ENCODE measurements at places on chromosomes 7 and 10. TPM values are rescaled to one million over a fixed set of nuclear protein-coding genes. Genes with fewer than 3 reads are reported as not detected.
A peak's percentile ranks its signal among the peaks of the same experiment; 100 is the strongest.

The OR6B1 gene
- total RNA-seq = not detected

The PTF1A gene
- total RNA-seq = not detected

The FFAR4 gene
- total RNA-seq = 2.9 TPM

The EPO gene
- not detected for total RNA-seq

The PRPS1L1 gene
- total RNA-seq = not detected

GRCh38 chr10:80684259-80684658, 146.6 kb downstream of the SH2D4B start:
- no peak for DNase-seq
- H3K27me3 ChIP-seq = no peaks in the 10 kb centered on the region
- no peak overlapping the region for H3K27ac ChIP-seq
- H3K4me1 ChIP-seq = no peaks in the 10 kb centered on the region
- no peak overlapping the region for H3K4me3 ChIP-seq
- H3K36me3 ChIP-seq = no peaks in the 10 kb centered on the region

DNA sequence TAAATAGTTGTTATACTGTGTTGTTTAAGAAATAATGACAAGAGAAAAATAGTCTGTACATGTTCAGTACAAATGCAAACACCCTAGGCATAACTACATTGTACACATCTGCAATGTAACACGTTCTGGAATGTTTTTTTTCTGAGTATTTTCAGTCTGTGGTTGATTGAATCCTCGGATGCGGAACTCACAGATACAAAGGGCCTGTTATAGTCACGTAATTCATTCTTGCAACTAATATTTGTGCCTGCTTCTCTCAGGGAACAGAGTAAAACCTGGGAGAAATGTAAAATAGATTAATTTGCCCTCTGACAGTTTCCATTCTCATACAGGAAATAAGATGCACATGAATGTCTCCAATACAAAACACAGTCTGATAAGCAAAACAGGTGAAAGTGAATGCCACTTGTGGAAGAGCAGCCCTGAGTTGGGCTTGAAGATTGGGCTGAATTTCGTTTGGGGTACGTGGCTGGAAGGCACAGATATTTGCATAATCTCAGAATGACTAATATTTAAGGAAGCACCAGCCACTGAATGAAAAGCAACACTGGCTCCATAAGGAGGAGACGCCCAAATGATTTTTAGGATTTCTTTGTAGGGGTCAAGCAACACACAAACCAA, 19.1 kb downstream of the DENND2A start:
- H3K4me3 ChIP-seq = no peak overlapping the region
- H3K27me3 ChIP-seq = no peaks in the 10 kb centered on the region
- DNase-seq = no peak
- no peak overlapping the region for H3K27ac ChIP-seq
- no peaks in the 10 kb centered on the region for H3K36me3 ChIP-seq

DNA sequence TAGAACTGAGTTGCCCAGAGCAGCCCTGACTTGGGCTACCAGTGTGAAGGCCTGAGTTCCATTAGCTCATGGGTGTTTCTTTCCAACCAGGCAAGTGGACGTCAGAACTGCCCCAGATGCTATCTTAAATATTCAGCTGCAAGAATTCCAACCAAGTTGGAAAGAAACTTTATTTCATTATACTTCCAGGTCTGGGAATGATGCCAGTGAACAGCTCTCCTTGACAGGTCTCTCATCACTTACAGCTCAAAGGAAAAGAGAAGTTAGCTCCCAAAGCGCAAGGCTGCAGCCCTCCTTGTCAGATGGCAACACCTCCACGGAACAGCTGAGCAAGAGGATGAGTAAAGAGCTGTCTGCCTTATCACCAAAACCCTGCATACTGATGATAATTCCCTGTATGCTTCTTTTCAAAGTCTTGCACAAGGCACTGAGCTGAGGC, 255.5 kb upstream of the AOAH start:
- no peaks in the 10 kb centered on the region for H3K27me3 ChIP-seq
- DNase-seq = no peak
- no peak overlapping the region for H3K4me3 ChIP-seq
- no peaks in the 10 kb centered on the region for H3K4me1 ChIP-seq
- no peaks in the 10 kb centered on the region for H3K36me3 ChIP-seq

GRCh38 chr7:128427289-128427891, 17.6 kb upstream of the IMPDH1 start:
- H3K27ac ChIP-seq = no peak overlapping the region
- H3K27me3 ChIP-seq = no peaks in the 10 kb centered on the region
- no peak overlapping the region for H3K4me3 ChIP-seq
- H3K4me1 ChIP-seq = no peaks in the 10 kb centered on the region
- DNase-seq = no peak
- H3K36me3 ChIP-seq = no peaks in the 10 kb centered on the region

- H3K36me3 ChIP-seq = no peaks in the 10 kb centered on the region
- no peak overlapping the region for H3K27ac ChIP-seq
- H3K27me3 ChIP-seq = no peaks in the 10 kb centered on the region
- H3K4me1 ChIP-seq = peaks cover 14% of the 10 kb centered on the region
- no peak for DNase-seq
Observed at GRCh38 chr7:92632791-92633190, 42.6 kb upstream of the FAM133B start.

DNA sequence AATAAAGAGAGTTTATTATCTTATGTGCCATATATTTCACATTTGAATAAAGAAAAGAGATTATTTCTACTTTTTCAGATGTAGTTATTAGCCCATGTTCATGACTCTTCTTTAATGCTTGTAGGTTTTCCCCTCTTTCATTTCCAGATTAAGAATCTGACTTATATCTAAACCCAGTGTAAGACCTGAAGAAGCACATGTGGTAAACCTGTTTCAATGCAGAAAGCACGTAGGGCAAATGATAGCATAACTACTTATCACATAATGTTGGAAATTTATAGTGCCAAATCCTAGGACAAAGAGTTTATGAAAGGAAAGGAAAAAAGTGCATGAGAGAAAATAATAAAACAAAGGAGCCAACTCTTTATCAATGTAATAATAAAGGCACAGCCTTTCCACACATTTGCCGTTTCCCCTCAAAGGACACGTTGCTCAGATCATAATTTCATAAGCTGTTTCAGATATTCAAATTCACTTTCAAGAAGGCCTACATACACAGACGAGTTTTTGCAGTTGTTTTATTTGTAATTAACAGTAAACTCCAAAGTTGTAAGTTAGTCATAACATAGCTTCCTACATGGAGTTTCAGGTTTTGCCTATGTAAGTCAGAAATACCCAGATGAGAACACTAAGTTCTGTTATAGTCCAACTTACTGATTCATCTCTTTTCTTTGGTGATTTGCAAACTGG, 88.8 kb upstream of the MDFIC start:
- H3K36me3 ChIP-seq = no peaks in the 10 kb centered on the region
- H3K4me3 ChIP-seq = no peak overlapping the region
- DNase-seq = no peak
- H3K27ac ChIP-seq = no peak overlapping the region
- no peaks in the 10 kb centered on the region for H3K4me1 ChIP-seq
- H3K27me3 ChIP-seq = no peaks in the 10 kb centered on the region

GRCh38 chr10:121580276-121581116, 17.7 kb downstream of the FGFR2 start:
- peaks cover 3% of the 10 kb centered on the region for H3K4me1 ChIP-seq
- H3K27me3 ChIP-seq = no peaks in the 10 kb centered on the region
- H3K27ac ChIP-seq = peak overlapping the region; percentile 77
- no peak for DNase-seq
- no peaks in the 10 kb centered on the region for H3K36me3 ChIP-seq
- no peak overlapping the region for H3K4me3 ChIP-seq

- no peaks in the 10 kb centered on the region for H3K27me3 ChIP-seq
- H3K36me3 ChIP-seq = no peaks in the 10 kb centered on the region
- H3K4me3 ChIP-seq = no peak overlapping the region
- no peak for DNase-seq
Observed at GRCh38 chr7:101205901-101206664, 5.2 kb upstream of the MOGAT3 start.

GRCh38 chr7:70678621-70679251, 453.2 kb upstream of the GALNT17 start:
- H3K27ac ChIP-seq = no peak overlapping the region
- H3K36me3 ChIP-seq = no peaks in the 10 kb centered on the region
- no peak for DNase-seq
- H3K27me3 ChIP-seq = no peaks in the 10 kb centered on the region
- H3K4me1 ChIP-seq = no peaks in the 10 kb centered on the region
- H3K4me3 ChIP-seq = no peak overlapping the region

- H3K4me1 ChIP-seq = peaks cover 21% of the 10 kb centered on the region
- H3K27me3 ChIP-seq = no peaks in the 10 kb centered on the region
- H3K4me3 ChIP-seq = peak overlapping the region; percentile 97
- peak overlapping the region; percentile 100 for H3K27ac ChIP-seq
Observed at GRCh38 chr7:26200038-26200443, 505 bp downstream of the HNRNPA2B1 start.

GRCh38 chr10:101777619-101778145, 1.8 kb upstream of the FGF8 start:
- H3K27me3 ChIP-seq = peaks cover 10% of the 10 kb centered on the region
- H3K27ac ChIP-seq = no peak overlapping the region
- peaks cover 11% of the 10 kb centered on the region for H3K4me1 ChIP-seq
- no peaks in the 10 kb centered on the region for H3K36me3 ChIP-seq
- DNase-seq = no peak

- H3K27ac ChIP-seq = no peak overlapping the region
- no peaks in the 10 kb centered on the region for H3K4me1 ChIP-seq
- no peaks in the 10 kb centered on the region for H3K36me3 ChIP-seq
- H3K27me3 ChIP-seq = no peaks in the 10 kb centered on the region
- no peak overlapping the region for H3K4me3 ChIP-seq
- DNase-seq = no peak
Observed at GRCh38 chr10:42872865-42873435, 90.4 kb downstream of the BMS1 start.

DNA sequence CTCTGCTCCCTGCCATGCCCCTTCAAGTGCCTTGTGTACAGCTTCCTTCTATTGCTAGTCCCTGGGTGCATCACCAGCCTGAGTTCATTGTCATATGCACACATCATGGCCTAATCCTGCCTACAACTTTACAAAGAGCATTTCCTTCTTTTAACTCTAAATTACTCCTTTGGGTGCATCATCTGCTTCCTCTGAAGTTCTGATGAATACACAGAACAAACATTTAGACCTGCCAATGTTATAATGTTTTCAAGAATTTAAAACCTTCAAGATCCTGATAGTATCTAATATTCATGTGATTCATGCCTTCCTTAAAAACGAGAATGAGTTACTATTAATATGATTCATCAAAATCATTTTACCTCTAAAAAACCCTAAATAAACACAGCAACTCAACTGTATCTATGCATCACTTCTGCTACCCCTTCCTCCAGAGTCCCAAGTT, 357.1 kb downstream of the MAGI2 start:
- no peaks in the 10 kb centered on the region for H3K36me3 ChIP-seq
- no peak for DNase-seq
- no peak overlapping the region for H3K27ac ChIP-seq
- no peaks in the 10 kb centered on the region for H3K4me1 ChIP-seq

GRCh38 chr7:33423646-33424020, 294.3 kb downstream of the BBS9 start:
- H3K27ac ChIP-seq = no peak overlapping the region
- no peaks in the 10 kb centered on the region for H3K4me1 ChIP-seq
- no peaks in the 10 kb centered on the region for H3K27me3 ChIP-seq
- DNase-seq = no peak

GRCh38 chr10:69855346-69856111, 53.8 kb downstream of the COL13A1 start:
- no peaks in the 10 kb centered on the region for H3K4me1 ChIP-seq
- no peaks in the 10 kb centered on the region for H3K27me3 ChIP-seq
- no peaks in the 10 kb centered on the region for H3K36me3 ChIP-seq
- no peak overlapping the region for H3K27ac ChIP-seq

- no peak overlapping the region for H3K27ac ChIP-seq
- peak overlapping the region; percentile 56 for H3K4me3 ChIP-seq
- DNase-seq = no peak
Observed at GRCh38 chr10:122163174-122164022, 107.7 kb upstream of the BTBD16 start.

GRCh38 chr10:83677795-83678194, 461.5 kb upstream of the GHITM start:
- no peaks in the 10 kb centered on the region for H3K4me1 ChIP-seq
- H3K27ac ChIP-seq = no peak overlapping the region
- H3K36me3 ChIP-seq = no peaks in the 10 kb centered on the region
- H3K27me3 ChIP-seq = no peaks in the 10 kb centered on the region
- DNase-seq = no peak
- H3K4me3 ChIP-seq = no peak overlapping the region

GRCh38 chr7:47294556-47295222, 287.2 kb downstream of the TNS3 start:
- no peak for DNase-seq
- peak overlapping the region; percentile 49 for H3K27ac ChIP-seq
- no peaks in the 10 kb centered on the region for H3K27me3 ChIP-seq
- H3K4me1 ChIP-seq = no peaks in the 10 kb centered on the region
- no peak overlapping the region for H3K4me3 ChIP-seq

DNA sequence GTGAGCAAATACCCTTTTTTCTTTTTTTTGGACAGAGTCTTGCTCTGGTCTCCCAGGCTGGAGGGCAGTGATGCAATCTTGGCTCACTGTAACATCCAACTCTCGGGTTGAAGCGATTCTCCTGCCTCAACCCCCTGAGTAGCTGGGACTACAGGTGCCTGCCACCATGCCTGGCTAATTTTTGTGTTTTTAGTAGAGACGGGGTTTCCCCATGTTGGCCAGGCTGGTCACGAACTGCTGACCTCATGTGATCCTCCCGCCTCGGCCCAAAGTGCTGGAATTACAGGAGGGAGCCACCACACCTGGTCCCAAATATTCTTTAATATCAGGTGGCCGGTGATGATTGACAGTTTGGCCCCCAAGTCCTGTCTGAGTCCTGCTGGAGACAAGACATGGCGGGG, 6.6 kb downstream of the LAT2 start:
- H3K4me3 ChIP-seq = no peak overlapping the region
- DNase-seq = no peak
- no peak overlapping the region for H3K27ac ChIP-seq
- H3K27me3 ChIP-seq = no peaks in the 10 kb centered on the region
- H3K36me3 ChIP-seq = no peaks in the 10 kb centered on the region

DNA sequence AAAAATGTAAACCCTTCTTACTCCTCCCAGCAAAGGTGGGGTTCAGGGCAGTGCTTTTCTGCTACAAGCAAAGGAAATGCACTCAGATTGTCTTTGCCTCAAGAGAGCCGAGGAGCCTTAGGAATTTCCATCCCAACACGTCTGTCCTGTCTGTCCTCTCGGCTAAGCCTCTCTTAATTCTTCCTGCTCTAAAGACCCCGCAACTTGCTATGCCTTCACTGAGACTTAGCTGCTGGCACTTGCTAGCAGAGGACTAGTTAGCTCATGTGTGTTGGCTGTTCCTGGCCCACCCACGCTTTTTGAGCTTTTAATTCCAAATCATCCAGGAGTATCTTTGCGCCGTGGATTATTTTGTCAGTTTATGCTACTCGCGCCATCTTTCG, 481 bp upstream of the NPM3 start:
- H3K27ac ChIP-seq = peak overlapping the region; percentile 66
- H3K36me3 ChIP-seq = no peaks in the 10 kb centered on the region
- H3K27me3 ChIP-seq = peaks cover 8% of the 10 kb centered on the region
- peak overlapping the region; percentile 49 for H3K4me3 ChIP-seq
